ENCODE measurements at places on chromosomes 1 and 21.

- DNase-seq: no peak
Observed at GRCh38 chr1:47409311-47410067, 6.6 kb upstream of the FOXE3 start.

DNA sequence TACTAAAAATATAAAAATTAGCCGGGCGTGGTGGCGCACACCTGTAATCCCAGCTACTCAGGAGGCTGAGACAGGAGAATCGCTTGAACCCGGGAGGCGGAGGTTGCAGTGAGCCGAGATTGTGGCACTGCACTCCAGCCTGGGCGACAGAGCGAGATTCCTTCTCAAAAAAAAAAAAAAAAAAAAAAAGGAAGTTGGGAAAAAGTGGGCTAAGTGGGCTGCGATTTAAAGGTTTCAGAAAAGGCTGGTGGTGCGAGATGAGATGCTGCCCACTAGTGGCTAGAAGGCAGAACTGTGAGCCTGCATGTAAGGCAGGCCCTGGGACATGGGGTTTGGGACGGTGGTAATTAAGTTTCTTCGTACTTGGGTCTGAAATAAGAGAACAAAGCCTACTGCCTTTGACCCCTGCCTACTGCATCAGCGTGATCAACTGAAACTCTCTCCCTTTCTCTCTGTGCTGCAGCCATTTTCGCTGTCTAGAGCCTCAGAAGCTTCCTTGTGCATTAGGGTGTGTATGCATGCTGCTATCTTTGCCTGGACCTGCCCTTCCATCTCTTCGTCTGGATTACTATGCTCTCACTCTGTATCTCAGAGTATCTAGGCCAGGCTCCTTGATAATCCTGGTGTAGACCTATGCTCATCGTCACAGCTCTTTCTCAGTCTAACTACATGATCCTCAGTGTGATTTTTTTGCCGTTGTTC lies 12.4 kb downstream of the FMOD start:
- DNase-seq: peak; percentile 67

- DNase-seq: no peak
Observed at GRCh38 chr1:54276617-54277450, 76.9 kb downstream of the MRPL37 start.

GRCh38 chr1:187067160-187067559 lies 238.4 kb downstream of the PLA2G4A start:
- DNase-seq: no peak

- no peak for DNase-seq
Observed at GRCh38 chr1:225777058-225777582, 506 bp upstream of the SRP9 start.

- DNase-seq: no peak
Observed at GRCh38 chr1:108881369-108881768, 4.6 kb downstream of the GPSM2 start.

DNA sequence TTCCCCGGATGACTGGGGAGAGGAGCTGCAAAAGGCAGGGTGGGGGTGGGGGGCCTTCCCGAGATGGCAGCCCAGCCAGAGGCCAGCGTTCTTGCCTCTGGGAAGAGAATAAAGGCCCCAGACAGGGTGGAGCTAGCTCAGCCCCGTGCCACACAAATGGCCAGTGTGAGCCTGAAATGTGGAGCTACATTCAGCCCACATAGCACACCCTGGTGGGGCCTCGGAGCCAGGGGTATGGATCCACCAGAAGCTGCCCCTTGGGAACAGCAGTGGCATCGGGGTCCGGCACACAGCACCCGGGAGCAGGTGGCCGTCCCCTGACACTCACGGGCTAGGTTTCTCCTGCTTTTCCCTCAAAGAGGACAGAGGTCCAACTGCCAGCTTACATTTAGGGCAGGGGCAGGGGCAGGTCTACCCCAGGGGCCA lies 93.9 kb downstream of the PDE9A start:
- DNase-seq: no peak

Data from activated CD8-positive, alpha-beta memory T cell treated with anti-CD3 and anti-CD28 coated beads, Interleukin-2, amount 10 ng/mL, durations not matched to agents 7 days and 5 days (primary cell).